K562 (cell line): ENCODE measurements at places on chromosomes 11 and 22. TPM values are rescaled to one million over a fixed set of nuclear protein-coding genes. Genes with fewer than 3 reads are reported as not detected.

DNA sequence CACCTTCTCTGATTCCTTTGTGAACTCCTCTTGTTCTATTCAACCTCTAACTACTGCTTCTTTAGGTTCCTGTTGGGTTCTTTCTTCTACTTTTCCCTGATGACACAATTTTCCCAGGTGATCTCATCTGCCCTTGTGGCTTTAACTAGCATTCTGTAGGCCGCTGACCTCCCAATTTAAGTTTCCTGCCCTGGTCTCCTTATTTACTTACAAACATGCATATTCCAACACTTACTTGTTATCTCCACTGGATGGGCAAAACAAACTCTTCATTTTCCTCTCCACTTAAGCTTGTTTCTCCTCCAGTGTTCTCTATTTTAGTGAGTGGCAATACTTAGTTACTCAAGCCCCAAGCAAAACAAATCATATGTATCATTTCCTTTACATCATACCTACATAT is 734.5 kb downstream of the METTL15 start:
- H3K36me3 ChIP-seq: no peaks in the 10 kb centered on the region
- no peaks in the 10 kb centered on the region for H3K27me3 ChIP-seq
- H3K4me3 ChIP-seq: no peak overlapping the region
- DNase-seq: no peak

GRCh38 chr11:106043540-106043939 is 21.5 kb upstream of the MSANTD4 start:
- H3K4me1 ChIP-seq: no peaks in the 10 kb centered on the region
- H3K36me3 ChIP-seq: no peaks in the 10 kb centered on the region
- H3K4me3 ChIP-seq: no peak overlapping the region
- no peaks in the 10 kb centered on the region for H3K27me3 ChIP-seq
- H3K27ac ChIP-seq: no peak overlapping the region

- H3K36me3 ChIP-seq: 0 out of 3 replicates have a peak, but pooled peaks cover 6% of the 10 kb centered on the region
- peaks cover 54% of the 10 kb centered on the region for H3K4me1 ChIP-seq
- DNase-seq: no peak
- no peak overlapping the region for H3K27ac ChIP-seq
- H3K4me3 ChIP-seq: no peak overlapping the region
Measured at GRCh38 chr22:49632199-49633009, 195.3 kb downstream of the BRD1 start.

DNA sequence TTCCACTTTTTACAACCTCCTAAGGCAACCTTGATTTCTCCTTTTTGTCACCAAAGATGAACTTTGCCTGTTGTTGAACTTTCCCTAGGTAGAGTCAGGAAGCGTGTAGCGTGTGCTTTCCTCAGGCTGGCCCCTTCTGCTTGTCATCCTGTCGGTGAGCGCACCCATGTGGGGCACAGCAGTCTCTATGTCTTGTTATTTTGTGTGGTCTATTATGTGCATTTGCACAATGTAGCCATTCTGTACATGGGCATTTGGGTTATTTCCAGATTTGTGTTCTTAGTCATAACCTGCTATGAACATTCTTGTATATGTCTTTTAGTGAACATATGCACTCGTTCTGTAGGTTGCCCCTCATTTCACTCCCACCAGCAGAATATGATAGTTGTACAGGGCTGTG is 34.9 kb downstream of the CABIN1 start:
- no peaks in the 10 kb centered on the region; the same call in 2 of the 3 replicates for H3K4me1 ChIP-seq
- no peak for DNase-seq
- no peak overlapping the region for H3K4me3 ChIP-seq
- H3K36me3 ChIP-seq: peaks cover 82% of the 10 kb centered on the region; the same call in 2 of the 3 replicates

- H3K4me3 ChIP-seq: no peak overlapping the region
- no peaks in the 10 kb centered on the region for H3K27me3 ChIP-seq
- peaks cover 82% of the 10 kb centered on the region for H3K36me3 ChIP-seq
Measured at GRCh38 chr22:19337137-19337536, 45.6 kb upstream of the CLTCL1 start.

DNA sequence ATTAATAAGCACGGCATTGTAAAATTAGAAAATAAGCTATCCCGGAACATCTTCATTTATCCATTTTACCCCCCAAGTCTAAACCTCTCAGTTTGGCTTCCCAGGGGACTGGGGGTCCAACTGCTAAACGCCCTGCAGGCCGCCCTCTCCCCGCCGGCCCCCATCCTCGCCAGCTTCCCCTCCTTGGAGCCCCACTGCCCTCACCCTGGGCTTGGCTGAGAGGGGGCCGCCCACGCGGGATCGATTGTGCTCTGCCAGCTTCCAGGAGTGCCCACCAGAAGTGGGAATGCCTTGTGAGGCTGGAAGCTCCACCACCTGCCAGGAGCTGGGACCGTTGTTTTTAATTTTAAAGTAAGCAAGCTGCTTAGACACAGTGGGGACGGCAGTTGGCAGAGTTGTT is 353.5 kb downstream of the TBC1D22A start:
- H3K4me1 ChIP-seq: no peaks in the 10 kb centered on the region
- no peak overlapping the region for H3K4me3 ChIP-seq
- H3K36me3 ChIP-seq: no peaks in the 10 kb centered on the region
- no peaks in the 10 kb centered on the region for H3K27me3 ChIP-seq

GRCh38 chr11:107157146-107157808 is 139.0 kb upstream of the GUCY1A2 start:
- H3K27ac ChIP-seq: no peak overlapping the region
- no peak for DNase-seq
- no peaks in the 10 kb centered on the region for H3K36me3 ChIP-seq
- H3K27me3 ChIP-seq: no peaks in the 10 kb centered on the region

GRCh38 chr11:80819271-80819670 is 1378.4 kb upstream of the TENM4 start:
- no peaks in the 10 kb centered on the region for H3K36me3 ChIP-seq
- H3K4me1 ChIP-seq: no peaks in the 10 kb centered on the region
- H3K27ac ChIP-seq: no peak overlapping the region
- H3K27me3 ChIP-seq: no peaks in the 10 kb centered on the region
- no peak for DNase-seq
- H3K4me3 ChIP-seq: no peak overlapping the region

DNA sequence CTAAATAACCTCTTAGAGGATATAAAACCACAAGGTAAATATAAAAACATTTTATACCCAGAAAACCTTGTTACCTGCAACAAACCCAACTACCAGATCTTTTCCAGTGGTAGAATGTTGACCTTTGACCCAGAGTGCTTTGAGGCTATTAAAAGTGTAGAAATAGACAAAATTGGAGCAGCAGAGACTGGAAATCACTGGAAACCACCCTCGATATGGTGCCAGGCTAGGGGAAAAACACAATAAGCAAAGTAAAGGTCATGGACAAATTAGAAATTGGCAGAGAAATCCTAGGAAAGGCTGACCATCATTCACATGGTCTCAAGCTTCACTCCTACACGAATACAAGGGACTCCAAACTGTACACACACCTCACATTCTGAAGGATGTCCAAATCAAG is 26.7 kb downstream of the SLC25A17 start:
- no peak for DNase-seq
- H3K36me3 ChIP-seq: peaks cover 78% of the 10 kb centered on the region
- H3K27ac ChIP-seq: no peak overlapping the region
- H3K27me3 ChIP-seq: no peaks in the 10 kb centered on the region
- H3K4me1 ChIP-seq: no peaks in the 10 kb centered on the region
- H3K4me3 ChIP-seq: no peak overlapping the region

The LARGE2 gene
- total RNA-seq: 12.6 and 14.1 TPM in 2 replicates

The C1QTNF5 gene
- 0.47 and 0.65 TPM in 2 replicates for total RNA-seq
